ENCODE measurements at places on chromosomes 3 and 15.

DNA sequence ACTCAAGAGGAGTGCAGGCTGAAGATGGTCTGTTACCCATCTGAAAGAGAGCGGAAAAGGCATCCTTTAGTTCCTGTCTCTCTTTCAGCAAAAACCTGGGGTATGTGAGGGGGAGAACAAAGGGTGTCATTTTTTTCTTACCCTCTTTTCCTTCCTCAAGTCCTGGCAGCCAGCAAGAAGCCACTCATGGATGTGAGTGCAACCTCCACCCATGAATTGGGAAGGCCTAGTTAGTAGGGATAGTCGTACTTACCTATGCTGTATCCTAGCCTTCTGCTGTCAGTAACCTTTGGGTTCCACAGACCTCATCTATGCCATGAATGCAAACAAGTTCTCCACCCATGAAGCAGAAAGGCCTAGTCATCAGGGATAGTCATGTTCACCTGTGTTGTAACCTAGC lies 472.8 kb downstream of the ZIC1 start:
- no peak for DNase-seq

GRCh38 chr3:52530918-52531826 lies 2.5 kb downstream of the NT5DC2 start:
- no peak for DNase-seq

DNA sequence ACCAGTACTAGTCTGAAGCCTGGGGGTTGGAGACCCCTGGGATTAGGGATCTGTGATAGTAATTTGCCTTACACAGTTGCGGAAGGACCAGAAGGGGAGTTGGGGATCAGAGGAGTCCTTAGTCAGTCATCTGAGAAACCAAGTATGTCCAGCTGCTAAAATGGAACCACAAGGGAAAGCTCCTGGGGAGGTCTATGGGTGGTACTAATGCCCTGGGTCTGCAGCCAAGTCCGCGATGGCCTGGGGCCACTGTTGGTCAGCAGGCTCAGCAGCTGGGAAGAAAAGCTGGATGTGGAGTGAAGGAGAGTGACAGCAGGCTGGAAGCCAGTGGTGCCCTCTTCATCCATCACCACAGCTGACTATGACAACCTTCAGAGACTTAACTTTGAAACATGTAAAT lies 2.2 kb upstream of the ANKDD1A start:
- no peak for DNase-seq

- DNase-seq: no peak
Measured at GRCh38 chr3:97432914-97433313, 331.6 kb upstream of the ARL6 start.

DNA sequence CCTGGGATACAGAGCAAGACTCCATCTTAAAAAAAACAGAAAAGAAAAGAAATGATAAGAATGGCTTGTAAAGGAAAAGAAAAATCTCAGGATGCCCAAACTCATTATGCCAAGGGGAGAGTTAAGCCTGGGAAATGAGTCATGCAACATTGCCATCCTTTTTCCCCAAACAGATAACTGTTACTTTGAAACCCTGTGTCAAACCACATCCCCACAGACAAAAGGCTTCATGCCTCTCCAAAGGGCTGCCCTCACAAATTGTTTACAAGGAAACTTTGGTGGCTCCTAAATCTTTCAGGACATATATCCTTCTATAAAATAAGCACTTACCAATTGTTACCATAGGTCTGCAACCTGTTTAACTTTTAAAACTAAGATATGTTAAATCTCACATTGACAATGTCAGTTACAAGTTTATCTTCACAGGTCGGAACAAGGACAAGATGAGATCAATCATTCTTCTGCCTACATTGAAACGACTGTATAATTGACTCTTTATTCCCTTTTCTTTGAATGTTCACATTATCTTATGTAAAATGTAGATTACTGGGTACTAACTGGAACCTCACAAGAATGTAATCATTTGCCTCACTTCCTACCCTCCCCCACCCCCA lies 18.6 kb upstream of the SENP7 start:
- no peak for DNase-seq

DNA sequence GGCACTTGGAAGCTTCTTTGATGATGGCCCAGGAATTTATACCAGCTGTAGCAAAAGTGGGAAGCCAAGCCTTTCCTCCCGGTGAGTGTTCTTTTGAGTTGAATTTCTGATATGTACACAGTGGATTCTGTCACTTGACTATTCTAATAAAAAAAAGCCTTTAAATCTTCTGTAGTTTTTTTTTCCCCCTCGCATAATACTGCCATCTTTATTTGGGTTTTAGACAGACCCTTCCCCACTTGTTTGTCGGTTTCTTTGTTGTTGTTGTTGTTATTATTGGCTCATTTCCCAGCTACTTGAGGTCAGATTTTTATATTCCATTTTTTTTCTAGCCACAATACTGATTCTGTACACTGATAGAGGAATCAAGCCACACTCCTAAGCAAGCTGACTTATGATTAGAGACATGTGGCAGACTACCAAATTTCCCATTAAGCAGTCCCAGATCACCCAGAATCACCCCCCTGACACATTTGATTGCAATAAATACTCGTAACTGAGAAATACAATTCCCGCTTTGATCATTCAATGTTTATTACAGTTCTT lies 122.4 kb upstream of the IL12A start:
- DNase-seq: no peak

DNA sequence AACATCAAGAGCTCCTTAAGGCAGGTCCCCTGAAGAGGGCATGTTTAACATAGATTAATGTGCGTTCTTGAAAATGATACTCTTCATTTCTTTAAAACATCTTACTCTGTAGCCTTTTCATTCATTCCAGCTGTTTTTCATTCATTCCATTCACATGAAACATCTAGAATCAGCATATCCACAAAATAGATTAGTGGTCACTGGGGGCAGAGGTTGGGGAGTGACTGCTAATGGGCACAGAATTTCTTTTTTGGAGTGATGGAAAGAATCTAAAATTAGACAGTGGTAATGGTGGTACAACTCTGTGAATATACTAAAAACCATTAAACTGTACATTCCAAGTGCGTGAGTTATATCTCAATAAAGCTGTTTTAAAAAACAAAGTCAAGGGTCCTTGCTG lies 15.4 kb upstream of the CXCR6 start:
- no peak for DNase-seq

GRCh38 chr3:40262331-40262730 lies 47.2 kb upstream of the EIF1B start:
- peak; percentile 73 for DNase-seq

DNA sequence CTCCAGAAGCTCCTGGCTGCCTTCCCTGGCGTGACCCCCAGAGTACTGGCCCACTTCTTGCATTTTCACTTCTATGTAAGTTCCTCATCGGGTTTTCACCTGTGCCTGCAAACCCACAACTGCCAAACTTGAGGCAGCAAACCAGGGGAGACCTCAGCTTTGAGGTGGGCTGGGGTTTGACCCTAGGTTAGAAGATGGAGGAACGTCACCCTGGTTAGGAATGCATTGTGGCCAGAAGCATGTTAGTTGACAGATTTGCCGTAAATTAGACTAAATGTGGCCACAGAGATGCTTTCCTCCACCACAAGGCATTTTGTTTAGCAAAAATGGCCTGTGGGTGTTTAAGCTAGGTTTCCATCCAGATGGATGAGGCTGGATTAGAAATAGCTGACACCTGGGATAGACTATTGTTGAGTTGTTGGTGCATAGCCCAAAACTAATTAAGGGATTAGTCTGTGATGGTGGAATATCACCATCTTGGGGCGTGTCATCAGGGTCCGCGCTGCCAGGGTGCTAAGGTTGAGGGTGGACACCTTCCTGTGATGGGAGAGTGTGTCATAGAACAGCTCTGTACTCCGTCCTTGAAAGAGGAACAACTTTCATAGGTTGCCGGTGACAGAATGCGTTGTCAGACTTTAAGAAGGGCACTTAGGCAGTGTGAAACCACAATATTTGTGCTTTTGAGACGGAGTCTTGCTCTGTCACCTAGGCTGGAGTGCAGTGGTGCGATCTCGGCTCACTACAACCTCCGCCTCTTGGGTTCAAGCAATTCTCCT lies 3.6 kb downstream of the NISCH start:
- DNase-seq: peak; percentile 55

DNA sequence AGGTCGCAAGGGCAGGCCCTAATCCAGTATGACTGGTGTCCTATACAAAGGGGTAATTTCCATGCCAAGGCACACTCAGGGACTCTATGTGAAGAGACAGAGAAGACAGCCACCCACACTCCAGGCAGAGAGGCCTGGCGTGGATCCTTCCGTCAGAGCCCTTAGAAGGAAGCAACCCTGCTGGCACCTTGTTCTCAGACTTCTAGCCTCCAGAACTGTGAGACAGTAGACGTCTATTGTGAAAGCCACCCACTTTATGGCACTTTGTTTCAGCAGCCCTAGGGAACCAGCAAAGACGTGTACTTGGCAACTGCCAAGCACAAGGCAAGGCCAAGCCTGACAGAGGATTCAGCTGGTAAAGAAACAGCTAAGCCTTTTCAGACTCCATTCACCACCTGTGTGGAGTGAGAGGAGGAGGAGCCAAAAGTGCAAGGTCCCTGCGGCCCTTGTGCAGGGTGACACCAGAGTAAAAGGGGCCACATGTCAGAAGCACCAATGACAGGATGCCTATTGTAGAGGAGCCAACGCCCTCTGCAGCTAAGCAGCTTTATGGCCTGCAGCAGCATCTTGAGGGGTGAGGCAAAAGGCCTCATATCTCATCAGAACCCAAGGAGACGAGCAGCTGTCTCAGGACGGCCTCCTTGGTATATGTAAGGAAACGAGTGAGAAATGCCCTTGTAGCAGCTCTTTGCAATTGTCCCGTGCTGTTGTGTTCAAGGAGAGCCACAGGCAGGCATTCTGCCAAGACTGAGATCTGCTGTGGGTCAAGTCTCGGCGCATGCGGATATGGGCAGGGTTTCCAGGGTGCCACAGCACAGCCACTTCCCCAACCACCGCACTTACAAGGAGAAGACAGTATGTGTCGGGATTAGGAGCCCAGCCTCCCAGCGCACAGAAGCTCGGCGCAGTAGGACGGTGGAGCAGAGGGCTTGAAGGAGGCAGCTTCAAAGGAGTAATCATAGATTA lies 121.5 kb upstream of the LIPC start:
- peak; percentile 14 for DNase-seq

- DNase-seq: no peak
Measured at GRCh38 chr15:57762302-57762701, 55.8 kb downstream of the POLR2M start.

GRCh38 chr15:31342381-31342780 lies 15.7 kb downstream of the KLF13 start:
- no peak for DNase-seq

GRCh38 chr15:92142242-92143232 lies 251.1 kb upstream of the ST8SIA2 start:
- no peak for DNase-seq

DNA sequence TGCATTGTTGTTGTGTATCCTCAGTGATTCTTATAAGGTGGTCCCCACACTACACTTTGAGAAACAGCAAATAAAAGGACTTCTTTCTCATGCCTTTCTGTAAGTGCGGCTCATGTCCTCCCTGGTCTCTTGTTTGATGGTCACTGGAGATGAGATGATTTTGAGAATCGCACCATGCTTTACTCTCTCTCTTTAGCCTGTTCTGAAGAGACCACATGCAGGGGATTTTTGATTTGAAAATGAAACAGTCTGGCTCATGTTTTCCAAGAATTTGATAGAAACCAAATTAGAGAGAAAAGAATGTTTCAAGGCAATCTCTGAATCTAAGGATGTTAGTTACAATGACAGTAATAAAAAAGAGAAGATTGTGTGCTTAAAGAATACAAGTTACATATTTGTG lies 18.0 kb downstream of the CLDN11 start:
- DNase-seq: no peak

DNA sequence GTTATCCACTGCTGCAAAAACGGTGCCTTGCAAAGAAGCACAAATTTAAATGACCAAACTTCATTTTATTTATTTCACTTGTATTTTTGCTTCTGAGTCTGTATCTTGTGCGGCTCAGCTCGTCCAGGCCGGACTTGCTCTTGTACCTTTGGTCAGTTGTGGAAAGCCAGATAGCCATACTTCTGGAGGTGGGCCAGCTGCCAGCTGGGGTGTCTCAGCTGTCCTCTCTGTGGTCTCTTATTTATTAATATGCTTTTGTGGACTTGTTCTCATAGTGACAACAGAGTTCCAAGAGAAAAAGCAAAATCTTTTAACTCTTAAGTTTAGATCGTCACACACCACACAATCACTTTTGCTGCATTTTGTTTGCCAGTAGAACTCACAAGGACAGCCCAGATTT lies 87.7 kb downstream of the IL1RAP start:
- no peak for DNase-seq

GRCh38 chr15:88651971-88652370 lies 13.2 kb downstream of the ISG20 start:
- no peak for DNase-seq

DNA sequence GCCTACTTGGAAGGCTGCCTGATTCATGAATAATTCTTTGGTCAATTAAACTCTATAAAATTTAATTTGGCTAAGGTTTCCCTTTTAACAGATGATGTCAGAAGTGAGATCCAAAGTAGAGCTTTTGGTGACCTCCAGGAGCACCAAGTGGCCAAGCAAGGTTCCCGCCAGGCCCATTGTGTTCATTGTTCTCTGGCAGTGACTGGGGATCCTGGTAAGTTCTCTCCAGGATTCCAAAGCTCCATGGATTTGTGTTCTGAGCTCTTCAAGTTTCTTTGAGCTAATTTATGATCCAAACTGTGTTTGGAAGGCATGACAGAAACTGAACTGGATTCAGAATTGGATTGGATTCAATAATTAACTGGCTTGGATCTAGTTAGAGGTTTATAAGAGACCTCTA lies 72.0 kb upstream of the ALDH1L1 start:
- DNase-seq: no peak

DNA sequence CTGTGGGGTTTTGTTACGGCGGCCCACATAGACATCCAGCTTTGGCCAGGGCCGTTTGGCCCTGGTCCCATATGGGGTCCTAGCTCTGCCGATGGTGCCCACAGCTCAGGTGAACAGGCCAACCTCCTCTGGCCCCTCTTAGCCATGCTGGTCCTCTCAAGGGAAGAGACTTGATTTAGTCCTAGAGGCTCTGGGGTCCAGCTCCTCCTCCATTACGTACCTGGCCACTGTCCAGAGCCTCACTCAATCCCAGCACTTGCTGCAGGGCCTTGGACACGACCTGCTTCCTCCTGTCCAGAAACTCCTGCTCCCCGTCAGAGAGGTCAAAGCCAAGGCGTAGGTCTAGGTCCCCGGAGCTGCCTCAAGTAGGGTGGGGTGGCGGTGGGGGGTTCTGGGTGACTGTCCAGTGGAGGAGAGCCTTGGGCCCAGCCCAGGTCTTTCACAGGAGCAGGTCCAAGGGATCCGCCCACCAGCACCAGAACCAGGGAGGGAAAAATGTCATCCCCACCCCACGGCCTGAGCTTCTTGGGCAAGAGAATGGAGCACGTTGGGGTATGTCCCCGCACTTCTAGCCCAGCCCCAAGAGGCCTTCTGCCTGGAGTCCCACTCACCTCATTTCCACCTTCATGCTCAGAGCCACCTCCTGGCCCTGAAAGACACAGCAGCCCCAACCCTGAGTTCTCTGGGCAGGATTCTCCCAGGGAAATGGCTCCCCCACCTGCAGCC lies 6.8 kb downstream of the PLA2G4F start:
- no peak for DNase-seq

- DNase-seq: peak; percentile 51
Measured at GRCh38 chr15:72285927-72286516, 13.7 kb upstream of the PARP6 start.

Data from NCI-H524 (cell line).